ENCODE measurements at places on chromosomes 13 and 19.

GRCh38 chr13:98970330-98970729 is 7.5 kb downstream of the DOCK9 start:
- DNase-seq = no peak

GRCh38 chr13:27991881-27992280 is 3.4 kb upstream of the URAD start:
- DNase-seq = no peak

- DNase-seq = no peak
Observed at GRCh38 chr19:8965887-8966286, 44.3 kb downstream of the MUC16 start.

DNA sequence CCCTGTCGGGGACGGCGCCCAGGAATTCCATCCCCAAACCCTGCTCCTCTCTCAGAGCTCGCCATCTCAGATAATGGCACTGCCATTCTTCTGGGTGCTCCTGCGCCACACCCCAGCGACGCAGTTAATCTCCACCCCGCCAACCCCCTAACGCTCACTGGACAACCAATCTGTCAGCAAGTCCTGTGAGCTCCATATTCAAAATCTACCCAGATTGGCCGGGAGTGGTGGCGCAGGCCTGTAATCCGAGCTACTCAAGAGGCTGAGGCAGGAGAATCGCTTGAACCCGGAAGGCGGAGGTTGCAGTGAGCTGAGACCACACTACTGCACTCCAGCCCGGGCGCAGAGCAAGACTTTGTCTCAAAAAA is 18.6 kb downstream of the FCGBP start:
- no peak for DNase-seq

- DNase-seq = no peak
Observed at GRCh38 chr13:97267418-97268059, 45.4 kb downstream of the MBNL2 start.

DNA sequence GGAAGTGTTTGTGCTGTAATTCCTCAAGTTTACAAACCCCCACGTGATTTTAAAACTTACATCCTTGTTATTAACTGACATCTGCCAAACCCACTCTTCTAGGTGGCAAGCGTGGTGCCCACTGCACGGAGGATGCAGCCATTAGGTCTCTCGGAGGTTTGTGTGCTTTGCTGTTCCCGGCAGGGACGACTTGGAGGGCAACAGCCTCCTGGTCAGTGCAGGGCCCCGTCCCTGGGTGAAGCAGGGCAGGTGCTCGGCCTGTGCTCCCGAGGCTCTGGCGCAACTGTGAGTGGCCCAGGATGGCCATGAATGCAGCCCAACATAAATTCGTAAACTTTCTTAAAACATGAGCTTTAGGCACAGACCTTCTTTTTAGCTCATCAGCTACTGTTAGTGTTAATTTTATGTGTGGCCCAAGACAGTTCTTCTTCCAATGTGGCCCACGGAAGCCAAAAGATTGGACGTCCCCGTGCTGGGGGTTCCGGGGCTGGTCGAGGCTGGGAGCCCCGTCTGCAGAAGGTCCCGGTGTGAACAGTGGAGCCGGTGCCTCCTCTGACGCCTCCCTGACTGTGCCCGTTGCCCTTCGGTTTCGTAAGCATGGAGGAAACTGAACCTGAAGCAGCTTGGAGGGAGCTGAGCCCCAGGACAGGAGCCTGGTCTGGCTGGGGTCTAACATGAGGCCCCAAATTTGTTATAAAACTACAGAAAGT is 11.9 kb downstream of the GAS6 start:
- DNase-seq = no peak

- DNase-seq = no peak
Observed at GRCh38 chr13:97911311-97912138, 42.0 kb upstream of the IPO5 start.

- DNase-seq = no peak
Observed at GRCh38 chr13:25088562-25089221, 7.2 kb upstream of the PABPC3 start.

- no peak for DNase-seq
Observed at GRCh38 chr13:113106711-113107351, 1.2 kb downstream of the F7 start.

- DNase-seq = no peak
Observed at GRCh38 chr13:73480779-73481559, 422.2 kb downstream of the KLF5 start.

- no peak for DNase-seq
Observed at GRCh38 chr19:13020002-13020414, 24.7 kb downstream of the NFIX start.

GRCh38 chr13:39892721-39893685 is 237.5 kb downstream of the COG6 start:
- no peak for DNase-seq

GRCh38 chr19:55389386-55390317 is 3.9 kb downstream of the RPL28 start:
- DNase-seq = no peak

DNA sequence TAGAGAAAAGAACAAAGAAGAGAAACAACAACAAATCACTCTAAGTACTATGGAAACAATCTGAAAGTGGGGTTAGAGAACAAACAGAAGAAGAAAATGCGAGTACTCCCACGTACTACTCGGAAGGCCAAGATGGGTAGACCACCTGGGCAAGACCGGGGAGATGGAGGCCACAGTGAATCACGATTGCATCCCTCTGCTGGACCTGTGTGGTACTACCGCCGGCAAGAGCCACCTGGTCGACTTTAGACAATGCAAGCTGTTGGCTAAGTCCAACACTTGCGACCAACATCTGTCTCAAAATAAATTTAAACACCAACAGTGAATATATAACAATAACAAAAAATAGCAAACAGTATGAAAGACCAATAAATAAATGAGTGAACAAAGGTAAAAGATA is 45.5 kb upstream of the ZNF91 start:
- DNase-seq = no peak

GRCh38 chr13:60226507-60226906 is 62.8 kb upstream of the DIAPH3 start:
- DNase-seq = no peak
